Heart left ventricle (tissue), 16 donors: ENCODE measurements at places on chromosomes 6 and 20. TPM values are rescaled to one million over a fixed set of nuclear protein-coding genes. Genes with fewer than 3 reads are reported as not detected.

SEL1L2 gene
- 0.59 TPM for total RNA-seq

ZNF391 gene
- total RNA-seq: 0.26 TPM

PDE10A gene
- 14.4 TPM for total RNA-seq

CLPSL2 gene
- not detected for total RNA-seq

PHACTR1 gene
- total RNA-seq: 87.4 TPM

EYA2 gene
- 4.2 TPM for total RNA-seq

GPX5 gene
- not detected for total RNA-seq

DNA sequence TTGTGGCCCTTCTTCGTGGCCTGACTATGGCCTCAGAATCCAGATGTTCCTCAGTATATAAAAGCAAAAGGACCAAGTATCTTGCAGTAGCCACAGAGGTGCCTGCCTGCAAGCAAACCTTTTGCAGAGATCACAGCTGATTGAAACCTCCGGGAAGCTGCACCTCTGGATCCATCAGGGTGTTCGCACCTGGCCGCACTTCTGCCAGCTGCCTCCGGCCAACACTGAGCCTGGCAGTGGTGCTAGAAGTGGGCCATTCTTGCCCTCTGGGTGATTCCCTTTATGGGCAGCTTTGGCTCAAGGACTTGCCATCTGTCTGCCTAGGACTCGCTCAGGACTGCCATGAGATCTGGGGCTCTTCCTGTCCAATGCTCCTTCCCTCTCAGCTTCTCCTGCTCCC, 214.6 kb upstream of the ECI2 start:
- DNase-seq: no peak

DNA sequence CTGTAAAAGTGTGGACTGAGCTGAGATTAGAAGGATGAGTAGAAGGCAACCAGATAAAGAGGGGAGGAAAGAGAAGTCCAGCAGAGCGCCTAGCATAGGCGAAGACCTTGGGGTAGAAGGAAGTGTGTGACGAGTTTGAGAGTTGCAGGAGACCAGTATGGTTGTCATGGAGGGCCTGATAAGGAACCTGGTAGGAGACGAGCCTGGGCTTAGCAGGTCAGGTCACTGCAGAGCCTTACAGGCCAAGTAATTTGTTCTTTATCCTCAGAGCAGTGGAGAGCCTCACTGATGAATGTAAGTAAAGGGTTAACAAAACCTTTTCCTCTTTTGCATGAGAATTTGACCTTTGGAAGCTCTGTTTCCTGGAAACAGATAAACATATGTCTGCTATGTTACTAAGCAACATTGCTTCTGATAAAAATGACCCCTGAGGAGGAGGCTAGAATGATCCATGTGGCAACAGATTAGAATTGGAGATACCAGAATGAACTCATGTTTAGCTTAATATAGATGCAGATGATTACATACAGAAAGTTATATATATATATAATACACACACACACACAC, 2.9 kb upstream of the TMEM74B start:
- no peak for DNase-seq

DNA sequence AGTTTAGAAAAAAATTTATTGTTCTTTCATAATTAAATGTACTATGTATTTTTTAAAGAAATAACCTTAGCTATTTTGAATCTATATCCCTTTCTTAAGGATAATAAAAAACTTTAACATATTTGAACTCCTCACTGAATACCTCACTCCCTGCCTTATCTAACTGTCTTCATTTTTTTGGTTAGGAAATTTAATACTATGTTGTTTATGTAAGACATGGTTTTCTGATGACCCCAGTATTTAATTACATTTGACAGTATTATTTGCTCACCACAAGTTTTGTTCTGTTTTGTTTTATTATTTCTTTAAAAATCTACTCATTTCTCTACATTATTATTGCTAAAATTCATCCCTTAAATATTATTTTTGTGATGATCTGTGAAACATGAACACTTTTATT, 394.4 kb upstream of the ADGRB3 start:
- DNase-seq: no peak

GRCh38 chr20:45044084-45044573, 56.8 kb downstream of the KCNS1 start:
- DNase-seq: no peak

- no peak for DNase-seq
Measured at GRCh38 chr20:58759947-58760346, 67.3 kb downstream of the NPEPL1 start.

GRCh38 chr20:17990278-17990972, 21.6 kb downstream of the MGME1 start:
- DNase-seq: no peak

GRCh38 chr6:28757429-28758045, 166.2 kb downstream of the TRIM27 start:
- DNase-seq: no peak

- DNase-seq: no peak
Measured at GRCh38 chr6:66558189-66558588, 851.2 kb upstream of the EYS start.

- DNase-seq: no peak
Measured at GRCh38 chr6:116881236-116881635, 4.2 kb downstream of the RFX6 start.
